Activated CD4-positive, CD25-positive, alpha-beta regulatory T cell treated with anti-CD3 and anti-CD28 coated beads, Interleukin-2, amount 50 U/mL, for 24 hours (primary cell): ENCODE measurements at places on chromosomes 5 and 9.

- no peak for ATAC-seq
These were observed 5.2 kb upstream of the TCERG1 start for GRCh38 chr5:146441896-146442295.

GRCh38 chr9:72445306-72445995 is 76.0 kb upstream of the TMC1 start:
- ATAC-seq = no peak

DNA sequence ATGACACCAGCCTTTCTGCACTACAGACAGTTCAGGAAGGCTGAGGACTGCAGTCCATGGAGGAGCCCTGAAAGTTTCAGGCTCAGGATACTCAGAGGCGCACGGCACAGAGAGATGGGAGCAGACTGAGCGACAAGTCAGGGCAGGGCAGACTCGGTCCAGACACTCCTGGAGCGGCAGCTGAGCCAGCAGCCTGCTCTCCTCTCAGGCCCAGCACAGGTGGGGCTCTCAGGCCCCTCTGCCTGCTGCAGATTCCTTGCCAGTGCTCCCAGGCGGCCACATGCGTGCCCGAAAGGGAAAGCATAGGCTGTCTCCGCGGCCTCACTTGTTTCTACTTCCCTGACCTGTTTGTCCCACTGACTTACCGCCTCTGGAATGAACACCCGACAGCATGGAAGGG is 228.3 kb downstream of the IRX2 start:
- ATAC-seq = no peak

DNA sequence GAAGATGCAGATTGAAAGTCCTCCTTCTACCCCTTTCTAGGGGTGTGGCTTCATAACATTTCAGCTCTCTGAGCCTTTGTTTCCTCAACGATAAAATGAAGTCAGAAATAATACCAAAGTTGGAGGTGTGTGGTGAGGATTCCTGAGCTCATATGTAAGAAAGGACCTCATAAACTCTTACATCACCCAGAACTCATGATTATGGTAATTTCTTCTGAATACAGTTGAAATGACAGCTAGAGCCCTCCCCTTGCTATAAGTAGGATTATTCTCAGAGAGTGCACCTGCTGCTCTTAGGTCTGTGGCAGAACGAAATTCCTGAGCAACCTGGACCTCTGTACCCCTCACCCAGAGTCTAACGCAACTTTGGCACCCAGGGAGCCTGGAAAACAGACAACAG is 291.4 kb upstream of the KLF4 start:
- no peak for ATAC-seq

- peak; percentile 47 for ATAC-seq
These were observed 649 bp downstream of the STK10 start for GRCh38 chr5:172187118-172188032.

DNA sequence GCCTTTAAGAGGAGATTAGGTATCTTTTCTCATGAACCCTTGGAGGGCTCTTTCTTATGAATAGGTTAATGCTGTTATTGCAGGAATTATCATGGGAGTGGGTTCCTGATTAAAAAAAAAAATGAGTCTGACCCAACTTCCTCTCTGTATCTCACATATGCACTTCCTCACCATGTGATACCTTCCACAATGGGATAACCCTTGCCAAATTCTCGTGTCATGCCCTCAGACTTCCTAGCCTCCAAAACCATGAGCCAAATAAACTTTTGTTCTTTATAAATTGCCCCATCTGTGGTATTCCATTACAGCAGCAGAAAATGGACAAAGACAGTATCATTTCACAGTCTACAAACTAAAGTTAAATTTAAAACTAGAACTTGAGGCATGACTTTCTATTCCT is 1.0 kb downstream of the OR1B1 start:
- ATAC-seq = no peak

GRCh38 chr5:147727200-147727599 is 55.3 kb downstream of the JAKMIP2 start:
- ATAC-seq = no peak
